Peyer's patch (tissue), 4 donors: ENCODE measurements at places on chromosomes 3 and 15. TPM values are rescaled to one million over a fixed set of nuclear protein-coding genes. Genes with fewer than 3 reads are reported as not detected.

GRCh38 chr3:80696280-80696679 is 928.5 kb upstream of the ROBO1 start:
- H3K36me3 ChIP-seq = no peaks in the 10 kb centered on the region
- H3K27ac ChIP-seq = no peak overlapping the region
- H3K27me3 ChIP-seq = no peaks in the 10 kb centered on the region
- no peak for DNase-seq

The NDN gene
- total RNA-seq = 9.9 TPM

DNA sequence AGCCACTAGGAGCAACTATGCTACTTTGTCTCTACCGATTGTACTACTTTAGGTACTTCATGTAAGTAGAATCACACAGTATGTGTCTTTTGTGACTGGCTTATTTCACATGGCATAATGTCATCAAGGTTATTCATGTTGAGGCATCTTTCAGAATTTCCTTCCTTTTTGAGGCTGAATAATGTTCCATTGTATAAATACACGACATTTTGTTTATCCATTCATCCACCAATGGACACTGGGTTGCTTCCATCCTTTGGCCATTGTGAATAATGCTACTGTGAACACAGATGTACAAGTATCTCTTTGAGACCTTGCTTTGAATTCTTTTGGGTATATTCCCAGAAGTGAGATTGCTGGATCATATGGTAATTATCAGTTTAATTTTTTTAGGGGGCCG is 29.2 kb downstream of the MYO5A start:
- DNase-seq = no peak
- no peak overlapping the region for H3K27ac ChIP-seq
- H3K36me3 ChIP-seq = no peaks in the 10 kb centered on the region
- no peaks in the 10 kb centered on the region for H3K4me1 ChIP-seq

DNA sequence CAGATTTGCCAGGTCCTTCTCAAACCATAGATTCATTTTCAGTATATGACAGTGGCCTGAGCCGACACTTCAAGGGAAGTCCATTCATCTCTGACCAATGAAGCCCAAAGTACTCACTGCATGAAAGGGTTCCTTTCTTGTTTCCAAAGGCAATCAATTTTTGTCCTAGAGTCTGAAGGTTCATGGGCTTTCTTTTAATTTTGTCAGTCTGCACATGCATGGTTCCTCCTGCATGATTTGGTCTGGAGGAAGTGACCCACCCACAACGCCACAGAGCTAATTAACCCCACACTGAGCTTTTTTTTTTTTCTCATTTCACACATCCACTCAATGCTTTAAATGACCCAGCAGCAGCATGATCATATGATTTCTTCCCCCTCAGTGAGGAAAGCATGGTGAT is 216.4 kb downstream of the TIGIT start:
- H3K27ac ChIP-seq = no peak overlapping the region
- H3K4me3 ChIP-seq = no peak overlapping the region
- DNase-seq = no peak
- H3K27me3 ChIP-seq = no peaks in the 10 kb centered on the region

GRCh38 chr3:197256836-197257444 is 41.5 kb downstream of the DLG1 start:
- H3K27ac ChIP-seq = no peak overlapping the region
- no peaks in the 10 kb centered on the region for H3K36me3 ChIP-seq
- no peaks in the 10 kb centered on the region for H3K4me1 ChIP-seq
- no peak overlapping the region for H3K4me3 ChIP-seq

DNA sequence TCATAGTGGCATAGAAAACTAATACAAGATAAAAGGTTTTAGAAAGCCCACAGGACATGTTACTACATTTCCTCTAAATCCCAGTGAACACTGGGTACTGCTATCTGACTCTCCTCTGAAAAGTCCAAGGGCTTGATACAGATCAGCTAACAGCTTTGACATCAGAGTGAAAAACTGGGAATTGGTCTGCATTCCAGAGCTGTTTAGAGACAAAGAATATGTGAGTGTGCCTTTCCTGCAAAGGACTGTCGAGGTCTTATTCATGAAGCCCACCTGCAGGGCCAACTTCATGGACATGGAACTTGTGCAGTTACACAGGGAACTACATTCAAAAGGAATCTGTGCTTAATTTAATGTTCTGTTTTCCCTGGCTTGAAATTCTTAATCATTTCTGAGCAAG is 5.2 kb upstream of the TMCO5A start:
- no peaks in the 10 kb centered on the region for H3K27me3 ChIP-seq
- no peak for DNase-seq
- no peaks in the 10 kb centered on the region for H3K36me3 ChIP-seq

DNA sequence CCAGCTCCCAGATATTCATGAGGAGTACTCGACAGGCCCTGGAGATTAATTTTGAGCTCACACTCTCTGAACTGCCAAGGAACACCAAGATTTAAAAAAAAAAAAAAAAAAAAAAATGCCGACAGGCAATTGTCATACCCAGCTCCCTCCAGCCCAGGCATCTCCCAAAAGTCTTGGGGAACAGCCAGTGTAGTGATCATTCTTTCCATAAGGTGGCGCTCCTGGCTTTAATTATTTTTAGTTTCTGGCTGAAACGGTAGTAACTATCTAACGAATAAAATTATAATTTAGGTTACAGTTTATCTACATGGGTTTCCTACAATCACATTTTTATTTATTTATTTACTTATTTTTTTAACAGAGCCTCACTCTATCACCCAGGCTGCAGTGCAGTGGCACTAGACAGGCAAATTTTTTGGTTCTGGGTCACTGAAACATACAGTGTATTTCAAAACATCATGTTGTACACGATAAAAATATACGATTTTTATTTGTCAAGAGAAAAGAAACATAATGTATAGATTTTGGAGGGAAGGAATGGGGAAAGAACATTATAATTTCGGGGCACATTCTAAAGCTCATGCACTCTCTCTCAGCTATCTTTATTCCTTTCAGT is 157.3 kb downstream of the ADAMTS9 start:
- DNase-seq = no peak
- H3K27ac ChIP-seq = no peak overlapping the region
- H3K4me1 ChIP-seq = no peaks in the 10 kb centered on the region
- no peak overlapping the region for H3K4me3 ChIP-seq
- H3K27me3 ChIP-seq = no peaks in the 10 kb centered on the region

- no peaks in the 10 kb centered on the region for H3K27me3 ChIP-seq
- no peaks in the 10 kb centered on the region for H3K4me1 ChIP-seq
- no peak for DNase-seq
Observed at GRCh38 chr15:77387365-77388105, 32.4 kb downstream of the PEAK1 start.

DNA sequence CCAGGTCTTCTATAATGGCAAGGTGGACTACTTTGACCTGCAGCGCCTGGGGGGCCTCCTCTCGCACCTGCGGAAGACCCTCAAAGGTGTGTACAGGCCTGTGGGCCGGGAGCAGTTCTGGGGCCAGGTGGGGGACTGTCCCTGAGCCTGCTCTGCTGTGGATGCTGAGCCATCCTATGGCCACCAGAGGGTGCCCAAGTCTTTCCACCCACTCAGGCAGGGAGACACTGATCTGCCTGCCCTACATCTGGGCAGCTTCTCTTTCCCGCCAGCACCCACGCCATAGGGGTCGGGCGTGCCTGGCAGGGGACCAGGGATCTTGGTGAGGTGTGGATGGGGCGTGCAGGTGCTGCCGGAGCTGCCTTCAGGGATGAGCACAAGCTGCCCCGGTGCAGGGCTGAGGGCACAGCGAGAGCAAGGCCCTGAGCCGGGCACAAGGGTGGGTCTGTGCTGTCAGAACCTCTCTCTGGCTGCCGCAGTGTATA is 14.1 kb downstream of the RNF123 start:
- no peak overlapping the region for H3K27ac ChIP-seq
- no peak overlapping the region for H3K4me3 ChIP-seq
- DNase-seq = peak; percentile 56

GRCh38 chr15:100765467-100766241 is 114.0 kb upstream of the ALDH1A3 start:
- no peak for DNase-seq
- no peaks in the 10 kb centered on the region for H3K27me3 ChIP-seq
- no peak overlapping the region for H3K27ac ChIP-seq
- H3K4me1 ChIP-seq = no peaks in the 10 kb centered on the region
- H3K36me3 ChIP-seq = no peaks in the 10 kb centered on the region

DNA sequence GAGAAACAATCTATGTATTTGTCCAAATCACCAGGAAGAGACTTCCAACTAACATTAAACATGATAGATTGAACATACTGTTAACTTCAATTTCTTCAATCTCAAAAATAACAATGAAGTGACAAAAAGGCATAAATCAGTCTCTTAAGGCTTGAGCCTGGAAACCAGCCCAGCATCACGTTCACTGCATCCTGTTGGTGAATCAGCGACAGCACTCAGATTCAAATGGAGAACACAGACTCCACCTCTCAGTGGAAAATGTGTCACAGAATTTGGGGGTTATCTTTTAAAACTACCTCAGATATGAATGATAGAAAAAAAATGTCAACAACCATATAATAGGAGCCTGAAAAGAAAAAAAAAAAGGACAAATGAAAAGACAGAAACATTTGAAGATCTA is 212.0 kb downstream of the MINAR1 start:
- no peak overlapping the region for H3K4me3 ChIP-seq
- H3K27ac ChIP-seq = no peak overlapping the region
- no peak for DNase-seq
- H3K27me3 ChIP-seq = no peaks in the 10 kb centered on the region
- H3K36me3 ChIP-seq = no peaks in the 10 kb centered on the region
- H3K4me1 ChIP-seq = no peaks in the 10 kb centered on the region

GRCh38 chr3:186596568-186597287 is 16.1 kb upstream of the AHSG start:
- H3K4me1 ChIP-seq = peaks cover 13% of the 10 kb centered on the region
- no peak overlapping the region for H3K4me3 ChIP-seq
- DNase-seq = no peak
- no peaks in the 10 kb centered on the region for H3K27me3 ChIP-seq

GRCh38 chr3:134892761-134893160 is 97.7 kb downstream of the EPHB1 start:
- DNase-seq = no peak
- no peak overlapping the region for H3K4me3 ChIP-seq
- no peaks in the 10 kb centered on the region for H3K4me1 ChIP-seq
- no peak overlapping the region for H3K27ac ChIP-seq
- H3K36me3 ChIP-seq = no peaks in the 10 kb centered on the region

The MBNL1 gene
- 369 TPM for total RNA-seq

DNA sequence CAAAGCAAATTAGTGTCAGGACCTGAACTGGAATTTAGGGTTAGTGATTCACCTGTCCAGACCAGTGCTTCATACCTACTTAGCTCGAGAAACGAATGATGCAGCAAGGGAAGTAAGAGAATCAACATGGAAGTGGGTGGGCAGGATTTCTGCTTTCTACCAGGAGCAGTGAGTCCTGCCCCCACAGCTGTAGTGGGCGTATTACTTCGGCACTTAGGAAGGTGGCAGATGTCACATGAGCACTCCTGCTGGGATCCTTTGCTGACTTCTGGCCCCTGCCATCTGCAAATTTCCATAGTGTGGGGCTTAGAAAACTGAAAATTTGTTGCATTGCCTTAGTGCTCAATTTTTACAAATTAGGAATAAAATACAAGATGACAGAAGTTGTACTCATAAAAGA is 31.2 kb downstream of the RYR3 start:
- no peak overlapping the region for H3K4me3 ChIP-seq
- no peaks in the 10 kb centered on the region for H3K4me1 ChIP-seq
- H3K27me3 ChIP-seq = no peaks in the 10 kb centered on the region
- H3K27ac ChIP-seq = no peak overlapping the region
- H3K36me3 ChIP-seq = no peaks in the 10 kb centered on the region
- no peak for DNase-seq

DNA sequence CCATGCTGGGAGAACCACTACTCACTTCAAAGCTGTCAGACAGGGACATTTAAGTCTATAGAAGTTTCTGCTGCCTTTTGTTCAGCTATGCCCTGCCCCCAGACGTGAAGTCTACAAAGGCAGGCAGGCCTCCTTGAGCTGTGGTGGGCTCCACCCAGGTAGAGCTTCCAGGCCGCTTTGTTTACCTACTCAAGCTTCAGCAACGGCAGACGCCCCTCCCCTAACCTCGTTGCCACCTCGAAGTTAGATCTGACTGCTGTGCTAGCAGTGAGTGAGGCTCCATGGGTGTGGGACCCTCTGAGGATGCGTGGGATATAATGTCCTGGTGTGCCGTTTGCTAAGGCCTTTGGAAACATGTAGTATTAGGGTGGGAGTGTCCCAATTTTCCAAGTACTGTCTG is 276.7 kb downstream of the ZIC4 start:
- DNase-seq = no peak
- no peaks in the 10 kb centered on the region for H3K4me1 ChIP-seq
- H3K36me3 ChIP-seq = no peaks in the 10 kb centered on the region
- H3K27ac ChIP-seq = no peak overlapping the region

The P2RY14 gene
- 1.7 TPM for total RNA-seq

- DNase-seq = no peak
- no peaks in the 10 kb centered on the region for H3K36me3 ChIP-seq
- no peaks in the 10 kb centered on the region for H3K4me1 ChIP-seq
- no peak overlapping the region for H3K27ac ChIP-seq
- H3K27me3 ChIP-seq = no peaks in the 10 kb centered on the region
- H3K4me3 ChIP-seq = no peak overlapping the region
Observed at GRCh38 chr3:11457135-11457534, 184.9 kb downstream of the ATG7 start.

- DNase-seq = no peak
- no peak overlapping the region for H3K4me3 ChIP-seq
- no peaks in the 10 kb centered on the region for H3K36me3 ChIP-seq
Observed at GRCh38 chr15:78140292-78140691, 8.9 kb upstream of the IDH3A start.

- no peak for DNase-seq
- no peaks in the 10 kb centered on the region for H3K4me1 ChIP-seq
- H3K36me3 ChIP-seq = no peaks in the 10 kb centered on the region
- no peak overlapping the region for H3K27ac ChIP-seq
- no peaks in the 10 kb centered on the region for H3K27me3 ChIP-seq
Observed at GRCh38 chr3:82942041-82942440, 1180.6 kb upstream of the GBE1 start.
